ENCODE measurements at places on chromosomes 6 and 20.
A peak's percentile ranks its signal among the peaks of the same experiment; 100 is the strongest.

DNA sequence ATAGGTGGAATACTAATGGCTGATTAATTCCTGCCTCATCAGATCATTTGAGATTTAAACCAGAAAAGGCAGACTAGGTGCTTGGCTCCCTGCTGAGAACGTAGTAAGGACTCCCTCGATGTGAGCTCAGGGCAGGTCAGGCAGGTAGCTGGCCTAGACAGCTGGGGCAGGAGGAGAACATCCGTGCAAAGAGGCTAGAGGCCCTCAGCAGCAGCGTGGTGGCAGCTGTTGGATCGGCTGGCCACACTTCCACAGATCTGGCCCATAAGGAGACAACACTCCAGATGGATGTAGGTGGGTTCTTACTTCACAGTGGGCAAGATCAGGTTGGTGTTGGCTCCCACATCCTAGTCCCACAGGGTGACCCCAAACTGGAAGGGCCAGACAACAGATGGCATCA lies 38.5 kb downstream of the EYA2 start:
- no peak for DNase-seq

DNA sequence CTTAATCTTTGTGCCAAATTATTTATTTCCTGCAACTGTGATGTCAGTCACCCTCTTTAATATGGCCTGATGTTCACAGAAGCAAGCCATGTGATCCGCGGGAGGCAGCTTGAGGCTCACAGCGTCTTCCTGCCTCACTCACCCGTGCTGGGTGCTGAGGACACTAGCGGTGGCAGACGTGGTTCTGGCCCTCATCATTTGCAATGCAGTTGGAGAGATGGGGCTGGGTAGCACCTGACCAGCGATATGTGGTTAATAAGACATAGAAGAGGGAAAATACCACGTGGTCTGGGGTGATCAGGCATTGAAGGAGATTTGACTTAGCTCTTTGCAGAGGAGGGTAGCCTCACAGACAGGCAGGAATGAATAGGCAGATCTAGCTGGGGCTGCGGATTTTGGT lies 264.7 kb downstream of the TMEM242 start:
- DNase-seq = no peak

GRCh38 chr20:48791666-48792071 lies 36.1 kb downstream of the PREX1 start:
- no peak for DNase-seq

DNA sequence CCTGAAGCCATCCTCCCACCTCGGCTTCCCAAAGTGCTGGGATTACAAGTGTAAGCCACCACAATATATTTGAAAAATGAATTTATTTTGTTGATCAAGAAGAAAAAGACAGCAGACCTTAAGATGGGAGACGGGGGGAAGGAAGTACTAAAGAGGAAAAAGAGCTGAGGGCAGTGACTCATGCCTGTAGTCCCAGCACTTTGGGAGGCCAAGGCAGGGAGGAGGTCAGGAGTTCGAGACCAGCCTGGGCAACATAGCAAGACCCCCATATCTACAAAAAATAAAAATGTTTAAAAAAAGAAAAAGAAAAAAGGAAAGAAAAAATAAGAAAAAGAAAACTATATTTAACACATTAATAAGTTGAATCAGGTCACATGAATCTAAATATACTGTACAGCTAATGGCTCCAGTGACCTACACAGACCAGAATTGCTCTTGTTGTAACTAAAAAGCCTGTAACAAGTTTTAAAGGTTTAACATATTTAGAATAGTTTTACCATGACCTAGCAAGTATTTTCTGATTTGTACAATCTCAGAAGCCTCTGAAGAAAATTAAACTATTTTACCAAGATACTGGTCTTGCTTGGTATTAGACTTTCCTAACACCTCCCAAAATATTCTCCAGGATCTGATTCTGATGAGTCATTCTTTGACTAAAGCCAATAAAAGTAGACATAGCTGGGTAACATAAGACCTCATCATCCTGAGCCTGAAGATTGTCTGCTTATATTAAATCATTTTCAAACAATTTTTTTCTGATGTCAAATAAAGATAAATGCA lies 4.3 kb upstream of the AKIRIN2 start:
- DNase-seq = no peak

- DNase-seq = no peak
Measured at GRCh38 chr20:44398335-44398734, 42.8 kb downstream of the HNF4A start.

DNA sequence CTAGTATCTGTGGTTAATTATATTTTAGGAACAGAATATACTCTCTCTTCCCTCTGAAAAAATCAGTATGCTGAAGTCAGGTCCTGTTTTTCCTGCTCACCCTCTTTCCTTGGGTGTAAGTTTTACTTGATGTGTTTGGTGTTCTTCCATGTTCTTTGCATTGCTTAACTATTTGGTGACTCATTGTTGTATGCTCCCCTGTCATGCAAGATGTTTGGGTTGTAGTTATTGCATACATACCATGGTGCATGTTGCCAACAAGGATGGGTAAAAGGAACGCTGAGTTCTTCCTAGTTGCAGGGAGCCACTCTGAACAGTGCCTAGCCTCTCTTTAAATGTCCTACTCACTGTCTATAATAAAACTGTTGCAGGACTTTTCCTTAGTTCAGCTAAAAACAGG lies 207.9 kb upstream of the LAMP5 start:
- no peak for DNase-seq

DNA sequence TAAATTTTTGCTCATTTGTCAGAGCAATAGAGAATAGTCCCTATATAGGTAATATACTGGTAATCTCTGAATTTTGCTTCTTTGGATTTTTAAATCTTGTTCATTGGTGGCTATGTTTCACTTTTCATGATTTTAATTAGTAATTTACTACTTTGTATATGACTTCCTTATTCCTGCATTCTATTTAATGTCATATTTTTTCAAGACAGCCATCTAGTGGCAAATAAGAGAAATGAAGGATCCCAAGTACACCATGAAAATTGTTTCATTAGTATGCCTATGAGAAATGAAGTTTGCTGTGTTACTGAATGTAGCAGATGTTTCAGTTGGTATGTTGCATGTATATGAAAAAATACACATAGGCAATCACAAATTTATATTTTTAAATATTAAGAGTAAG lies 82.4 kb downstream of the ZNF292 start:
- DNase-seq = no peak

- DNase-seq = no peak
Measured at GRCh38 chr6:41132254-41132653, 21.9 kb downstream of the TREML1 start.

DNA sequence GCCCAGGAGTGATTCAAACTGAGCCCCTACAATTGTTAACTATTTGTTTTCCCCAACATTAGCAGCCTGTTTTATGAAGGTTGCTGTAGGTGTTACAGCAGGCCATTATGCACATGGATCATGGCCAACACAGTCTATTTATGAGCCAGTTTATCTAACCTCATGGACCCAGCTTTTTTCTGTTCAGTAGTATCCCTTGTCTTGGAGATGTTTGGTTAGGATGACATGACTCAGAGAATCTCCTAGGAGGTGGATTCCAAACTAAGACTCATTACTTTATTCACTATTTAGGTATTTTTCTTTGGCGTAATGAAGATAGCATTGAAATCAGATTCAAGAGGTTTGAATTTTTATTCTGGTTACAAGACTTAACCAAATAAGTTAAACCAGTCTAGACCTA lies 62.8 kb upstream of the TFB1M start:
- DNase-seq = no peak

DNA sequence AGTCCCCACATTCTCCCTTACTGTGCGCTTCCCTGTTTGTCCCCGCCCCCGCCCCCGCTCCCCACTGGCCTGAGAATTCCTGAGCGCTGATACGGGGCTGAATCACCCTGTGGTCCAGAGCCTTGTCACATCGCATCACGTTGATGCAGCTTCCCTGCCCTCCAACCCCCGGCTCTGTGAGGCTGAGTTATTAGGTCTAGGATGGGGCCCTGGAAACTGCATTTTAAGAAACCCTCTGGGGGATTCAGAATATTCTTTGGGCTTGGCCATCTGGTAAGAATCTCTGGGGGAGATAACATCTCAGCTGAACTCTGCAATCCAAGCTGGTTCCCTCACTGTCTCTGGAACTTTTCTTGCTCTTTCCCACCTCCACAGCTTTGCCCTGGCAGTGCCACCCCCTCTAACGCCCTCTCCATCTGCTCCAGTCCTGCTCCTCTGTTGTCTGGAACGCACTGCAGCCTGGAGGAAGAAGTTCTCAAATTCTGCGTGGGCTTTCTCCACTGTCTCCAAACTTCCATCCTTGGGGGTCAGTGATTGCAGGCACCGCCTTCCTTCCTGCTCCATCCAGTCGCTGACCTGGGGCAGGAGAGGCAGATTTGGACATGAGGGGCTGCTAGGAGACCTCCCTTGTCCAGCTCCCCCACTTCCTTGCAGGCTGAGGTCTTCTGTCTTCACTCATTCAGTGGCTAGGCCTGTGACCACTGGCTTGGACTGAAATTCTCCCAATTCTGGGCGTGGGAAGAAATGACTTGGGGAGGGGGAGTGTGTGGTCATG lies 42.6 kb downstream of the KIAA1755 start:
- DNase-seq = peak; percentile 27

GRCh38 chr6:152685819-152686218 lies 11.9 kb upstream of the MYCT1 start:
- no peak for DNase-seq

GRCh38 chr20:21433329-21433890 lies 36.1 kb upstream of the NKX2-4 start:
- DNase-seq = no peak

- DNase-seq = no peak
Measured at GRCh38 chr6:8588176-8588575, 152.8 kb upstream of the SLC35B3 start.

GRCh38 chr6:159606786-159607185 lies 86.3 kb downstream of the SOD2 start:
- no peak for DNase-seq

- DNase-seq = no peak
Measured at GRCh38 chr6:137736048-137736818, 130.8 kb upstream of the TNFAIP3 start.

- DNase-seq = no peak
Measured at GRCh38 chr6:3518356-3519190, 61.7 kb upstream of the SLC22A23 start.

- no peak for DNase-seq
Measured at GRCh38 chr20:62898970-62899632, 27.2 kb downstream of the DIDO1 start.

- no peak for DNase-seq
Measured at GRCh38 chr6:130851026-130851425, 23.8 kb downstream of the SMLR1 start.

DNA sequence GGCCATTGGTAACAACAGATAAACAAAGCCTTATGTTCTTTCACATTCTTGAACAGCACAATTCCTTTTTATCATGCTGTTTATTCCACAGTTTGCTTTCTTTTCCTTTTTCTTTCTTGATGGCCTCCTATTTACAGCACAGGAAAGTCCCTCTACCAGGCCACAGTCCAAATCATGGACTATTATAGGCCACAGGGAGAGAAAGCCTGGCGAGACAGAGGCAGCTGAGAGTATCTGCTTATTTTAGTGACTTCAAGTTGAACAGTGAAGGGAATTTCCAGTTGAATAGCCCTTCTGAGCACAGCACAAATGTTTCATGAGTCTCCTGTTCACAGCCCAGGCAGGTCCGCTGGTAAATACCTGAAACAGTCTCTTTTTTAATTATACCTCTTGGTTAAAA lies 263.7 kb upstream of the ARID1B start:
- no peak for DNase-seq

All from neural progenitor cell (in vitro differentiated cells).